Bladder microvascular endothelial cell (primary cell): ENCODE measurements at places on chromosomes 4 and X. TPM values are rescaled to one million over a fixed set of nuclear protein-coding genes. Genes with fewer than 3 reads are reported as not detected.

The CLDN34 gene
- 0.25 TPM in 1 of 2 replicates, not detected in the other for total RNA-seq

The SMIM10 gene
- 0.97 and 1.3 TPM in 2 replicates for total RNA-seq

The NWD2 gene
- not detected in 2 replicates for total RNA-seq

The PHOX2B gene
- not detected in 2 replicates for total RNA-seq

The TMEM156 gene
- total RNA-seq, result 0.97 TPM in 1 of 2 replicates, not detected in the other

The AGTR2 gene
- not detected in 2 replicates for total RNA-seq

The PNMA6F gene
- total RNA-seq, result not detected in 2 replicates

The MTNR1A gene
- under 0.01 TPM in 1 of 2 replicates, not detected in the other for total RNA-seq

The JCHAIN gene
- total RNA-seq, result not detected in 2 replicates

The NR0B1 gene
- not detected in 2 replicates for total RNA-seq

The STOX2 gene
- total RNA-seq, result 1.6 and 6.7 TPM in 2 replicates

The PLAC8 gene
- 0.19 and 0.81 TPM in 2 replicates for total RNA-seq

The CT45A1 gene
- not detected in 2 replicates for total RNA-seq

The KIAA0232 gene
- 8.6 and 17.9 TPM in 2 replicates for total RNA-seq

The PFKFB1 gene
- total RNA-seq, result 0.06 TPM in 1 of 2 replicates, not detected in the other

The RAB40A gene
- total RNA-seq, result 0.13 TPM in 1 of 2 replicates, not detected in the other

The XG gene
- total RNA-seq, result 0.31 and 2.6 TPM in 2 replicates

The DKK2 gene
- total RNA-seq, result 0.13 TPM in 1 of 2 replicates, not detected in the other

The DCK gene
- total RNA-seq, result 17.2 and 20.5 TPM in 2 replicates

The PPP1R2C gene
- total RNA-seq, result not detected in 2 replicates

The FMR1NB gene
- total RNA-seq, result not detected in 2 replicates

The CYLC1 gene
- not detected in 2 replicates for total RNA-seq

The USP53 gene
- 14.7 and 25.0 TPM in 2 replicates for total RNA-seq

The FRAS1 gene
- total RNA-seq, result 1.3 and 4.0 TPM in 2 replicates

The GDPD2 gene
- not detected in 2 replicates for total RNA-seq

The RGN gene
- under 0.01 and 0.57 TPM in 2 replicates for total RNA-seq

The FAM184B gene
- total RNA-seq, result not detected in 2 replicates

The PDGFC gene
- total RNA-seq, result 0.97 and 77.0 TPM in 2 replicates

The HTATSF1 gene
- 22.0 and 26.7 TPM in 2 replicates for total RNA-seq

The CXCL11 gene
- total RNA-seq, result 1.5 and 5.7 TPM in 2 replicates

The PRKG2 gene
- not detected in 2 replicates for total RNA-seq

The FOXR2 gene
- total RNA-seq, result not detected in 2 replicates

The GYPE gene
- total RNA-seq, result 0.16 and 0.44 TPM in 2 replicates

The LPAR4 gene
- total RNA-seq, result under 0.01 and 0.13 TPM in 2 replicates

The NPY2R gene
- total RNA-seq, result 0.13 TPM in 1 of 2 replicates, not detected in the other

The CNGA1 gene
- total RNA-seq, result not detected in 2 replicates

The ADH7 gene
- not detected in 2 replicates for total RNA-seq
